ENCODE measurements at places on chromosomes 3 and 15. TPM values are rescaled to one million over a fixed set of nuclear protein-coding genes. Genes with fewer than 3 reads are reported as not detected.

The ANKRD34C gene
- not detected for total RNA-seq

The LIPC gene
- total RNA-seq, result 213 TPM

The GOLGA6L9 gene
- total RNA-seq, result 1.1 TPM

The CHAC1 gene
- total RNA-seq, result 0.77 TPM

The EPHA6 gene
- total RNA-seq, result not detected

- no peak for DNase-seq
Observed at GRCh38 chr3:42569593-42570142, 12.1 kb downstream of the SEC22C start.

DNA sequence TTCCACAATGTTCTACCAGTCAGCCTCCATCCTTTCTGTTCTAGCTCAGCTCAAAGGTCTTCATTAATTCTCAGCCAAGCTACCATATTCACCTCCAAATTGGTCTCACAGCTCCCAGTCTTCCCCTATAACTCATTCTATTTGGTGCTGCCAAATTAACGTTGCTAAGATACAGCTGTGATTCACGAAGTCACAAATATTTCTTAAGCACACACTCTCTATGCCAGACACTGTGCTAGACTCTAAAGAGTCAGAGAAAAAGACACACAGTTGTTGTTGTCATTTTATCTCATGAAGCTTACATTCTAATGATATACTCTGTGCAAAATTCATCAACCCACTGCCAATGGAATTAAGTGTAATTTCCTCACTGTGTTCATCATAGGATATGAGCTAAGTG lies 102.8 kb downstream of the FRMD5 start:
- no peak for DNase-seq

DNA sequence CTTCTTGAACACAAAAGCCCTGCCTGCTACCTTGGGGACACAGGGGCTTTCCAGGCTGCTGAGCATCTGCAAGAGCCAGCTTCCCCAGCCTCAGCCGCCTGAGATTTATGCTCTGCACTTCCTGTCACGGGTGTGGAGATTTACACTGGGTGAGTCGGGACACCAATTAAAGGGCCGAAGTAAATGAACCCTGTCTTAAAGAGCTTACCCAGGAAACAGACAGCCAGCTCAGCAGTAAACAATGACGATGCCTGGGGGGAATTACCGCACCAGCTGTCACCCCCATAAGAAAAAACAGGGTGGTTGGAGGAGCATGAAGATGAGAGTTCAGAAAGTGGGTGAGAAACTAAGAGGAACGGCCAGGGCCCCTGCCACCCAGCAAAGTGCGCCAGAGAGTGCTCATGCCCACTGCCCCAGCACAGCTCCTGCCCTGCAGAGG lies 37.5 kb upstream of the IQSEC1 start:
- peak; percentile 12 for DNase-seq

- peak; percentile 53 for DNase-seq
Observed at GRCh38 chr15:63497642-63498467, 6.5 kb upstream of the USP3 start.

DNA sequence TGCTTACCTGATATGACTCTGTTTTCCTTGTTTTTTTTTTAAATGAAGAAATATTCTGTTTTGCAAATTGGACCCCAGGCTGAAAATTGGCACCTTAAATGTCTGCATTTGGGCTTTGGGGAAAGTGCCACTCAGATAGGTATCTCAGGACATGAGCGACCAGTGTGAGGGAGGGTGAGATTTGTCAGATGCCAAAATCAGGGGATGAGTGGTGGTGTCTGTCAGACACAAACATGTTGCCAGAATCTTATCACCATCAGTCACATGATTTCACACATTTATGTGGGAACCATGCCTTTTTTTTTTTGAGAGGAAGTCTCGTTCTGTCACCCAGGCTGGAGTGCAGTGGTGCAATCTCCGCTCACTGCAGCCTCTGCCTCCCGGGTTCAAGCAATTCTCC lies 75.6 kb upstream of the OSBPL11 start:
- no peak for DNase-seq

GRCh38 chr3:12235691-12236090 lies 53.2 kb upstream of the PPARG start:
- DNase-seq, result no peak

GRCh38 chr3:146274833-146275232 lies 23.9 kb upstream of the PLSCR4 start:
- DNase-seq, result no peak

DNA sequence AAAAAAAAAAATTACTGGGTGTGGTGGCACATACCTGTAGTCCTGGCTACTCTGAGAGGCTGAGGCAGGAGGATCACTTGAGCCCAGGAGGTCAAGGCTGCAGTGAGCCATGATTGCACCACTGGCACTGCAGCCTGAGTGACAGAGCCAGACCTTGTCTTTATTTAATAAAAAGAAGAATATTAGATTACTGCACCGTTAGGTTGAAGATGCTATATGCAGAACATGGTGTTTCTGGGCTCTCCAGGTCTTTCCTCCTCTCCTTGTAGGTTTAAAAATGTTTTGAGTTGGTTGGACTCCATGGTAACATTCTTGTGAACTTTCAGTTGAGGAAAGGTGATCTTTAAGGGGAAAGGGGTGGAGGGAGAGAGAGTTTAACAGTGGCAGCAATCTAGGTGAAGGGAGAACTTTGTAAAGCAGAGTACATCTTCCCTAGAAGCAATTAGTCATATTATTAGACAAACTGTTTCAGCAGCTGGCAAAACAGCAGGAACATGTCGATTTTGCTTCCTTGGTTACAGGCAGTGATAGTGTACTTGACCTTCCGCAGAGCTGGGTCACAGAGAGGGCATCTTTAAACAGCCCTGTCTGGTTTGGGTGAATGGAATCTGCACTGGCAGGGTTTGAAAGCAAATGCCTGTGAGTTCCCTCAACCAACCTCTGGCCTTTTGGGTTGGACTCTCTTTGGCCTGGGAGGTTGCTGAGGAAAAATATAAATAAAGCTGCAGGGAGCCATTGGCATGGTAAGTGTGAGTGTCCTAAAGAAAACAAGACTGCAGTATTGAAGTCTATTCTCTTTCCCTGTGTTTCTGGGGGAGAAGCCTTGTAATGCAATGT lies 42.8 kb downstream of the NR2C2 start:
- peak; percentile 47 for DNase-seq

DNA sequence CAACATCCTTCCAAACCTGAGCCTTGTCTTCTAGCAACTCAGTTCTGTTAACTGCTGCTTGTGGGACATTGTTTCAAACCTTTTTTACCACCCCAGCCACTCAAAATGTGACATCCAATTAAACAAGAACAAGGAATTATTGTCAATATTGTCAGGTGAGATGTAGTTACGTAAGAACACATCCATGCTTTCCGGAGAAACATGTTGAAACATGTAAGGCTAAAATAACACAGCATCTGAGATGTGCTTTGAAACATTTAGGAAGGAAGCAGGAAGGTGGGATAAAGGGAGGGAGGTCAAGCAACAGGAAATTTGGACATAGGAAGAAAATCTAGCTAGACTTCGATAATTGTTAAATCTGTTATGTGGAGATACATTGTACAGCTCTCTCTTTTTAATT lies 50.9 kb upstream of the PRICKLE2 start:
- no peak for DNase-seq

DNA sequence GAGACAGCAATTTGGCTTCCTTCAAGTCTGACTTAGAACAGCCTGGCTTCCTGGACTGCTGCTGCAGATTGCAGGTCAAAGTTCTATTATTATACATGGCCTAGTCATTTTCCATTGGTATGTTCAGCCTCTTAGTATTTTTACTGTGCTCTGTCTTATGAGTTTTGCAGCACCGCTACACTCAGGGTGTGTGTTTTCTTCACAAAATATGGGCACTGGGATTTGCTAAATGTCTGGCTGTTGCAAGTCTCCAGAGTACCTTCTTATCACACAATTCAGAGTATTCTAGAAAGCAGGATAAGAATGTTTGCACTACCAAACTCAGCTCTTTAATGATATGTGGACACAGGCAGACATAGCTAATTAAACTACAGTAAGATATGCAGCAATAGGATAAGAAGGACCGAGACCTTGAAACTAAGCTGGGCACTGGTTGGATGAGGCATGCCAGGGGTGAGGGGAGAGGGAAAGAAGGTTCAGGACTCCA lies 203.0 kb upstream of the PDZRN3 start:
- DNase-seq, result no peak

DNA sequence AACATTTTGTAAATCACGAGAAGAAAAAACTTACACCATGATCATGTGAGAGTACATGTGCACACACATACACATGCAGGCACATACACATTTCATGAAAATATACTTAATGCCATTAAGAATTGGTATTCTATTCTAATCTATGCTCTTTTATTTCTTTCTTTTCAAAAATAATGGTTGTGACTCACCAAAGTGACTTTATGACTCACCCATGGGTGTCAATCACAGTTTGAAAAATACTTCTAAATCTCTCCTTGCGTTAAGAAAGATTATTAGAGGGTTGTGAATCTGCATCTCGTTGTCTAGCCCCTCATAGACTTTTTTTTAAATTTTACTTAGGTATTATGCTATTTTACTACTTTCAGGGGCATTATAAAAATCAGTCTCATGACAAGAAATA lies 254.2 kb downstream of the TUSC7 start:
- DNase-seq, result no peak

DNA sequence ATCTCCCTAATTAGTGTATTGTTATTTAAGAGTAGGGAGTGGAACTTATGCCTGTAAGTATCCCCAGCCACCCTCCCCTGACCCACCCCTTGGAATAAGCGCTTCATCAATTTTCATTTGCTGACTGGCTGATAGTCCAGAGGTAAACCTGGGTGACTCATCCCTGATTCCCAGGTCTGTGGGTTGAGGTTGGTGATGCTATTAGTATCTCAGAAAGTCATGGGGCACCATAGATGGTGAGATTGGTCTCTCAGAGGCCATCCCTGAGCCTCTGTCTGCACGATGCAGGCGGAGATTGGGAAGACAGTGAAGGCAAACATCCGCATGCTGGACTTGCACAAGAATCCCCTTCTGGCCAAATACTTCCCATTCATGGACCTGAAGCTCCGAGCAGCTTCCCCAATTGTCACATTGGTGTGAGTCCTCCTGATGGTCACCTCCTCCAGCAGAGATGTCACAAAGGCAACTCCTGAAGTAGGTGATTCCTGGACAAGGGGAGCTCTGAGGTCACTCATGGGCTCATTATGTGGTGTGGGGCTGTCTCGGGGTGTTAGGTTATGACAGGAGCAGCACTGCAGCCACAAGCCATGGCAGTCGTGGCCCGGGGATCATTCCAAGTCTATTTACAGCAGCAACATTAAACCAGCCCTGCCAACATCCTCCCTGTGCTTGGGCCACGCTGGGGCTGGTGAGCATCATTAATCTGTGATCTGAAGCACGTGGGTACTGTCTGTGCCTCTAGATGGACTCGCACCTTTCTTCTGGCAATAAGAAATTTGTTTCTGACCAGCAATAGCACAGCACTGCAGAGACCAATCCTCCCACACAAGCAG lies 6.8 kb upstream of the TXNRD3 start:
- DNase-seq, result no peak

- no peak for DNase-seq
Observed at GRCh38 chr3:107942244-107942643, 148.6 kb downstream of the CD47 start.

DNA sequence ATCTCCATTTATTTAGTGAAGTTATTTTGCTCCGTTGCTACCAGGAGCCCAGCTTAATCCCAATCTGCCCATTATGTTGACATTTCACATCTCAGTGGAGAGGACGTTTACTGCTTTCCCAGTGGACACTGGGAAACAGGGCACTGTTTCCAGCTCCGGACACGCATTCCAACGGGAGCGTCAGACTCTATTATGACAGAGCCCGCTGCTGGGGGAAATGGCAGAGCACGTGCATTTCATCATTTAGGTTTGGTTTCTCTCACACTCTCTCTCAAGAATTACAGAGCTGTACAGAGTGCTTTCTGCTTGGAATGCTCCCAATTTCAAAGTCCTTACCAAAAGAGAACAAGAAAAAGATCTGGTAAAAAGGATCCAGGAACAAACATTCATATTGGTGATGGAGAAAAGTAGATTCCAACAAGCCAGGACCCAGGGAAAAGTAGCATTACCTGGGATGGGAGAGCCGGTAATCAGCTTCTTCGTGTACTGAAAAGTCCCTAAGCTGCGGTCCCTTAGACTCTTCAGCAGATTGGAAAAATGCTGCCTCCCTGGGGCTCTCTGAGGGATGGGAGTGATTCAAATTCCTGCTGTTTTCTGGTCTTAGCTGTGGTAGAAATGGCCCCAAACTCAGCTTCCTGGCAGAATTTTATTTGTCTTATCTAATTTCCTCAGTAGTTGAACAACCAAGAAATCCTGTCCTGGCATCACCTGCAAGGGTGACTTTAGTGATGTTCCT lies 136.0 kb upstream of the THBS1 start:
- no peak for DNase-seq

- no peak for DNase-seq
Observed at GRCh38 chr3:38907426-38907825, 91.4 kb upstream of the SCN10A start.

- no peak for DNase-seq
Observed at GRCh38 chr15:89653578-89653977, 1.7 kb downstream of the KIF7 start.

DNA sequence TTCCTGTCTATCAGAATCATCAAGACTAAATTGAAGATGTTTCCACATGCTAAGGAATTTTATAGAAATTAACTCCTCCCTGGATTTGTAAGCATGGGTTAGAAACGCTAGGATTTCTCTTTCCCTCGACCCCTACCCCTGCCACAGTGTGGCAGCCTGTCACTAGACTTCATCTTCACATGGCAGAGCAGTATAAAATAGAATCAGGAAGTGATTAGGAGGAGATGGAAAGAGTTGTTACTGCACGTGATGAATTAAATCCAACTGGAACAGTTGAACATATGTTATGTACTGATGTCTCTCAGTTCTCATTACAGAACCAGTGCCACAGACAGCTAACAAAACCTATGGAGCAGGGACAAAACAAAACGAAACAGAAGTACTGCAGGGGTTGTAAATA lies 130.0 kb upstream of the BNIP2 start:
- no peak for DNase-seq

- no peak for DNase-seq
Observed at GRCh38 chr3:81349816-81350340, 411.6 kb downstream of the GBE1 start.

DNA sequence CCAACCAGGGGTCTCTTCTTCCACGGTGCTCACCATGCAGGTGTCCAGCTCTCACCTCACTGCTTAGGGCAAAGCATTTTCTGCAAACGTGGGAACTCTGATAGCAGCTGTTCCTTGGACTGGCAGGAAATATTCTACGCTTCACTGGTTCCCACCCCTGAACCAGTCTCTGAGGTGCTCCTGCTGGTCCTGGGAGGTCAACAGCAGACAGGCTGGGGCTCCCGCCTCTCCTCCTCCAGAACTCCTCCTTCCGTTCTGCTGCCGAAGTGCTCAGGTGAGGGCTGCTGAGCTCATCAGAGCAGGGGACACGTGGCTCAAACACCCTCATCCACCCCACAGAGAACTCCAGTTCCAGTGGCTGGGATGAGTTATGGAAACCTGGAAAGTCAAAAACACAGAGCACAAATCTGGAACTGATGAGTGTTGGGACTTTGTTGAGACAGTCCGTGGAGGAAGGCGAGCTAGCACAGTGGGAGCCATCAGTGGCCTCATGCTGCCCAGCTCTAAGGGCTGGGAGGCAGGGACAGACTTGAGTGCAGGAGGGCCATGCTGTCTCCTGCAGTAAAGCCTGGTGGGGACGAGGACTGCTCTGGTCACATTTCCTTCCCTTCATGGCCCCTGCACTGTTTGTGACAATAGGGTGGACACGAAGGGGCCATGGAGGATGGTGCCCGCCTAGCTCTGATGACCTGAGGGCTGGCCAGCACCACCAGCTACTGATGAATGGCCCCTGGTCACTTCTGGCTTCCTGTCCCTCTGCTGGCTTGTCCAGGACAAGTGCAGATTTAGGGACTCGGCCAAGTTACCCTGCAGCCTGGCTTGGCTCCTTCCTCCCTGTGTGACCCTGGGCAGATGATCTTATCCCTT lies 137.8 kb downstream of the KLF13 start:
- no peak for DNase-seq

GRCh38 chr3:177658354-177658753 lies 461.1 kb upstream of the TBL1XR1 start:
- DNase-seq, result no peak
